ENCODE measurements at places on chromosomes 7 and 10. TPM values are rescaled to one million over a fixed set of nuclear protein-coding genes. Genes with fewer than 3 reads are reported as not detected.

DNA sequence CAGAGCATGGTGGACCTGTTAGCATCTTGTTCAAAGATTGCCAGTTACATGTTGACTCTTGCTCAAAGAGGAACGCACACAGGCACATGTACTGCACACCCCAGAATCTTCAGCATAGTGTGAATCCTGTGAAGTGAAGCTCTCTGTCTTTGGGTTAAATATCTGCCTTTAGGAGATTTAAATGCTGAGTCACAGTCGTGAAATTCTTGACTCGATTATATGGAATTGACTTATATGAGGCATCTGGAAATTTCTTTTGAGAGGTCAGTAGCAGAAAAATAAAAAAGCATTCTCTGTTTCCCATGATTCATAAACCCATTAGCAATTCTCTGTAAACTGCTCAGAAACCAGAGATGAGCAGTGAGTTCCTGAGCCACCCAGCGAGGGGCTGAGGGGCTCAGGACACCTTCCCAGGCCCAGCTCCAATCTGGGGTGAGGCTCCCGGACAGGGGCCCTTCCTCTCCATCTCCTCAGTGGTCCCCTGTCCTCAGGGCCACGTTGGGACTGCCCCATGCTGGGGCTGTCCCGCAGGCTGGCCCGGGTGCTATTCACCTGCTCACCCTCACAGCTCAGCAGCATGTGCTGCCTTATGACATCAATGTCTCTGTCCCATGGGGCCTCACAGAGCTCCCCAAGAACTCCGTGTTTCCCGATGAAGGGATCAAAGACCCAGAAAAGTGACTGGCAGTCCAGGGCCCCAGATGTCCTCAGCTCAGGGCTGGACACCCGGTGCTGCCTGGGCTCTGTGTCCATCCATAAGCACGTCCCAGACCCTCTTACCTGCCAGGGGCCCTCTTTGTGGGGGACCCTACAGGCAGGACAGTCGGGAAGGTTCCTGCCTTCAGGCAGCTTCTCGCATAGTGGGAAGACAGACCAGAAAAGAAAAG, 50.0 kb upstream of the INSIG1 start:
- no peak for DNase-seq

DNA sequence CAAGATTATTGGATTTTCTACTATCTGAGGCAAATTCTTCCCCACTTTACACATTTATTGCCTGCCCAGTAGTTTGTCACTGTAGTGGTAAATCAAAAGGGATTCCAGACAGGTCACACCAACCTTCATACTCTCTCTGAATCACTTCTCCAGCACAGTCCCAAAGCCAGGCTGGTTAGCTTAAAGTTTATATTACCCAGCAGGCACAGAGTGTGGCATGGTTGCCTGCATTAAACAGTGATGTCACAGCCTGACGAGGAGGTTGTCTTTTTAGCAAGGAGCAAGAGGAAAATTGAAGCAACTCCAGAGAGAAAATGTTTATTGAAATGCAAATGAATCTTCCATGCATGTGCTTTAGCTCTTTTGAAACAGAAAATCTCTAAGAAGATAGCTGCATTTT, 375.5 kb upstream of the CELF2 start:
- no peak for DNase-seq

DNA sequence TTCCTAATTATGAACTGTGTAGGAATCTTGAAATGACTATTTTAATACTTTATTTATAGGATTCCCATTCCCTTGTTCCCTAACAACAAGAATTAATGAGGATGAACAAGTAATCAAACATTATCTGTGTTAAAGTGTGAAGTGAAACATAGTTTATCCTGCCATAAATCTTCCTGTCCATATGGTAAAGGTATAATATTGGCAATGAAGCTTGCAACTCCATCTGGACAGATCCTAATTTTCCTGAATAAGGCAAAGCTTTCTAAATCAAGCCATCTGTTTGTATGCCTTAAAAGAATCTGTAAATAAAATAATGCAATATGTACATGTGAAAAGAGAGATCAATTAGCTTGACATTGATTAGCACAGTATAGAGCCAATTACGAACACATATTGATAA, 529.0 kb downstream of the ANKRD7 start:
- DNase-seq, result no peak

CHN2 gene
- not detected for total RNA-seq

- DNase-seq, result no peak
These were observed 69.0 kb upstream of the KMT2C start for GRCh38 chr7:152504816-152505215.
